ENCODE measurements at places on chromosomes 3 and 15.

GRCh38 chr3:176697284-176697889, 499.9 kb downstream of the TBL1XR1 start:
- no peak for DNase-seq

DNA sequence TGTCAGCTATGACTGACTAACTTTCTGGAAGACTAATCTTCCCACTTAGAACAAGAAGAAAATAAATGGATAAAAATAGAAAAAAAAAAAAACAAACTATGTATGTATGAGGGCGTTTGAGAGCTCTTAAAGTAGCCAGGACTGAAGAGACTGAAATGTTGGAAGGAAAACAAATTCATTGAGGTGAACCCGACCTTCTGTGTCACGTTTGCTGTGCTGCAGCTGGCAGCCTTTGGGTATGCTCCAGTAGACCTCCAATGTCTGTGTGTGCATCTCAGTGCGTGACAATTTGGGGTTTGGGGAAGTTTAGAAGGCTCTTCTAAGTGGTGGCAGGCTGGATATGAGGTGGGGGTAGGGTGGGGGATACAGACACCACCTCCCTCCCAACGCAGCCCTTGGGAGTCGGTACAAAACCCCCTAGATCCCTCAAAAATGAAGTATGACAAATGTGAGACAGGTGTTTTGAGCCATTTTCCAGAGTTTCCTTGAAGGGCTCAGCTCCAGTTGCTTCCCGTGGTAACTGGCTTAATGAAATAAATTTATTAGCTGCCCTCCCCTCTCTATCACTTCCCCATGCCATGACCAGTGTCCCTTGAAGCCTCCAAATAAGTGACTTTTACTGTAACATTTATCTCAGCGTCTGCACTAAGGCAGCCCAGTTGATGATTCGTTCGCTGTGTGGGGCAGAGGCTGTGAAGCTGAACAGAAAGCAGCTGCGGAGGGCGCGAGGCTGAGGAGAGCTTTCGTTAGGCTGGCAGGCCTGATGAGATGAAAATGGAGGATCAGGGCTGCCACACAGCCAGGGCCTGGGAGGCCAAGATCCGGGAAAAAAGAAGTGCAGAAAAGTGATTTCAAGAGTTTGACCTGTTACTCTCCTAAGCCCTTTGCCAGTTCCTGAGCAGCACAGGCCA, 34.9 kb upstream of the GABRB3 start:
- no peak for DNase-seq

DNA sequence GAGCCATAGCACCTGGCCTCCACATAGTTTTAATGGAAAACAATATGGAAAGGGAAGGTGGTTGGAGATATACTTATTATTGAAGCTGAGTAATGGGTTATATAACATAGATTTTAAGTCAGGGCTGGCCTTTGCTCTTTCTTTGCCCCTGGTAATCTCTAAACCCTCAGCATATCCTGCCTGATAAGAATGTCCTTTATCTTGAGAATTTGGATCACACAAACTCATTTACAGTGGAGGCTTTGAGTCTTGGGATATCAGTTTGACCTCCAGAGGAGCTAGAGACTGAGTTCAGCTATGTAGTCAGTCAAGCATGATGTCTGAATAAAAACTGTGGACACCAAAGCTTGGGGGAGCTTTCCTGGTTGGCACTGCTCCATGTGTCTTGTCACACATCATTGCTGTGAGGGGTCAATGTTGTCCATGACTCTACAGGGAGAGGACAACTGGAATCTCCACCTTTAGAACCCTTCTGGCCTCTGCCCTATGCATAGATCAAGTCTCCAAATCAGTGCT, 9.0 kb upstream of the C3orf33 start:
- DNase-seq: no peak

- DNase-seq: no peak
Observed at GRCh38 chr15:52738311-52738710, 51.8 kb downstream of the ONECUT1 start.

GRCh38 chr15:74378848-74379247, 11.4 kb upstream of the CYP11A1 start:
- DNase-seq: no peak

GRCh38 chr3:78174821-78175220, 1134.9 kb downstream of the ROBO2 start:
- no peak for DNase-seq

DNA sequence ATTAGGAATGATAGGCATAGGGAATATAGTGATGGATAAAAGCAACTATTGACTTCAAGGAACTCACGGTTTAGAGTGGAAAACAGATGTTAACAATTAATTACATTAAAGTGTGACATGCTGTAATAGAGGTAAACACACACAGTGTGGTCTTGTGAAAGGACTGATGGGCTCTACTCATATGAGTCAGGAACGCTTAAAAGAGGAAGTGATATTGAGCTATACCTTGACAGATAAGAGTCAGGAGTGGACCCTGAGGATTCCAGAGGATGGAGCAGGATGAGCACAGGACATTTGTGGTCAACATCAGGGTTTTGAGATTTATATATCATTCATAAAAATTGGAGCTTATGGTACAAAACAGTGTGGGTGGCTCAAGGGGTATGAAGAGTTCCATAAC, 11.0 kb downstream of the EXOG start:
- DNase-seq: no peak

DNA sequence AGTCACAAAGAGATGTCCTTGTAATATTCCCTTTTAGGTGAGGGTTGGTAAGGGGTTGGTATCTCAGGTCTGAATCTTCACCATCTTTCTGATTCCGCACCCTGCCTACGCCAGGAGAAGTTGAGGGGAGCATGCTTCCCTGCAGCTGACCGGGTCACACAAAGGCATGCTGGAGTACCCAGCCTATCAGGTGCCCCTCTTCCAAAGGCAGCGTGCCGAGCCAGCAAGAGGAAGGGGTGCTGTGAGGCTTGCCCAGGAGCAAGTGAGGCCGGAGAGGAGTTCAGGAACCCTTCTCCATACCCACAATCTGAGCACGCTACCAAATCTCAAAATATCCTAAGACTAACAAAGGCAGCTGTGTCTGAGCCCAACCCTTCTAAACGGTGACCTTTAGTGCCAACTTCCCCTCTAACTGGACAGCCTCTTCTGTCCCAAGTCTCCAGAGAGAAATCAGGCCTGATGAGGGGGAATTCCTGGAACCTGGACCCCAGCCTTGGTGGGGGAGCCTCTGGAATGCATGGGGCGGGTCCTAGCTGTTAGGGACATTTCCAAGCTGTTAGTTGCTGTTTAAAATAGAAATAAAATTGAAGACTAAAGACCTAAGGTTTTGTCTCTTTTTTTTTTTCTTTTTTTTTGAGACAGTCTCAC, 19.8 kb downstream of the TYRO3 start:
- DNase-seq: no peak

GRCh38 chr3:14787630-14788029, 31.1 kb upstream of the FGD5 start:
- no peak for DNase-seq

GRCh38 chr3:14925729-14926591, 21.4 kb upstream of the NR2C2 start:
- no peak for DNase-seq

DNA sequence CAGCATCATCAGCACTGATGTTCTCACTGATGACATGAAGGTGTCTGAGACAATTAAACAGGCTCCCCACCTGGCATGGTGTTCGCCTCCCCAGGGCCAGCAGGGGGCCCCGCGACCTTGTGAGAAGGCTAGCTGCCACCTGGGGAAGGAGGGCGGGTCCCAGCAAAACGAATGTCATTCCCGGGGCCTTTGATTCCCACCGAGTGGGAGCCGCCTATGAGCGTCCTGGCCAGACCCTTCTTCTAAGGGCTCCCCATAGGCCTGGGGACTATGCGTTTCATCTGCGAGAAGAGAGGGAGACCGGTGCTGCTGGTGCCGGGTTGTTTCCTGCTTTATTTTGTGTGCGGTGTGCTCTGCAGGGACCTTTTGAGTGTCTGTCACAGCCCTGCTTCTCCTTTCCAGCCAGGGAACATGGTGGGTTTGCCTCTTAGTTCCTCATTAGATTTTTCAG, 20.5 kb upstream of the MINDY4B start:
- no peak for DNase-seq

- DNase-seq: no peak
Observed at GRCh38 chr3:113258361-113258760, 47.0 kb downstream of the BOC start.

DNA sequence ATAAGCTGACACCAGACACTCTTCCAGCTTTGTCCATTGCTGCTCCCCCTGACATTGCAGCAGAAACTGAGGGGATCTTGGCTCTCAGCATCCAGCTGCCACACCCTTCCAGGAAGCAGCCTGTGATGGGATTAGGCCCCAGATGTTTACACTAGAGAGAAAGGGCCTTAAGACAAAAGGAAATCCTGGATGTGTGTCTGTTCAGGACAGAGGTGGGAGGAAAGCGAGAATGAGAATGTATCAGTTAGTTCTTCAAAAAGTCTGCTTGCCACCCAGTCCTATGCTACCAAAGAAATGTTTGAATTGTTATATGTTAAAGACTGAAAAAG, 58.8 kb downstream of the HES1 start:
- DNase-seq: no peak

- DNase-seq: no peak
Observed at GRCh38 chr3:9130345-9131305, 118.8 kb downstream of the SRGAP3 start.

DNA sequence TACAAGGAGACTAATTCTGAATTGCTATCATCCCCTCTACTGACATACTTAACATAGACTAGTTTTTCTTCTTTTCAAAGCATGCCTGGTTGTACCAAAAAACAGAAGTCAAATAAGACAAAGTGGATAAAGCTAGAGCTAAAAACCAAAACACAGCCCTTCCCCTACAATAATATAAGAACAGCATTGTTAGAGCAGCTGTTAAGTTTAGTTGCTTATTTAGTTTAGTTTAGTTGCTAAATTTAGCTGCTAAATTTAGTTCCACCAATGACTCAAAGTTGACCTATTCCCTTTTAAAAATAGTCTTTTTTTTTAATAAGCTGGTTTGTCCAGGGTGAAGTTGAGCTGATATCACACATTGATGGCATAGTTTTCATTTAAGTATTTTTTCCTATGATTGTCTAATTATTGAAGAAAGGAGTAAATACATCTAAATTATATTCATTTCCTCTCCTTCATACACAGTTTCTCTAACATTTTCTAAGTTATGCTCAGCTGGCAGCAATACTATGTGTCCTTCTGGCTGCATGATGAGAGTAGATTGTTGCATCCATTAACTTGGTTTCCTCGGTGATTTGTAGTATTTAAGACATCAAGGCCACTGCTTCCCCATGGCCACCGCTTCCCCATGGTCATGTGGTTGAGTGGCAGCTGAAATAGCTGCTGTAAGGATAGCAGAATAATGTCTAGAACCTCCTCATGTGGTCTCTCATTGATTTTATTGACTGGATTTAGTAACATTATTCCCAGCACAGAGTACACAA, 718.6 kb upstream of the NECTIN3 start:
- no peak for DNase-seq

DNA sequence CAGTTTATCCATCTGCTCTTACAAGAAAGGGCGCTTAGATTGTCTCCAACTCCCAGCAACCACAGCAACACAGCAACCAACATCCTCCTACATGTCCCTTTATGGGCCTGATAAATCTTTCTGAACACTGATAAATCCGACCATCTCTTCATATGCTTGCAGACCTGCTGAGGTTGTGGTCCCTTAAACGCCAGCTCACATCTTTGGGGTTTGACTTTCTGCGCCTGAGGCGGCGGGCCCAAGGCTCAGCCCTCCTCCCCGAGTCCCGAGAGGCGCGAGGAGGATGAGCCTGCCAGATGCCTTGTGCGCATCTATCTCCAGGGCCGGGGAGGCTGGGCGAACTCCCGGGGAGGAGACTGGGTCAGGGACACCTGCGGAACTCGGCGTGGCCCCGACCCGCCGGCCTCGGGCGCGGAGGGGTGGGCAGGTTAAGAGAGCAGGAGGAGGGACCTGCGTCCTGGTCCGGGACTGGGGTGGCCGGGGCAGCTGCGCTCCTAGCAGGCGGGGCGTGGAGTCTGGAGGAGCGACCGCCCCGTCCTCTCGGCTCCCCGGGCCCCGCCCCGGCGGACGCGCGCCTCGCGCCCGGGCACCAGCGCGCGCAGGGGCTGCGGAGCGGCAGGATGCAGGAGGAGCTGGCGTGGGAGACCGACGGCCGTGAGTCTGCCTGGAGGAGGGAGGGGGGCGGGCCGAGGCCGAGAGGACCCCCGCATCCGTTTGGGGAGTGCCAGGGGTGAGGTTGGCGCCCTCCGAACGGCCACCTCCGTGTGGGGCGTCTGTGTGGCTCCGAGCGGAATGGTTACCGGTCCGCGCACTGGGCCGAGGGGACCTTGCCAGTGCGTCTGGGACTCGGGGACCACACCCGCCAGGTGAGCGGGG, at the start of gene ANKDD1A:
Gene ANKDD1A (plus strand): TSS at position 592 of the 876 bp plus-strand sequence. CDS start 29 bp downstream, at position 621.
- peak; percentile 87 for DNase-seq

Measured in ascending aorta (tissue), 2 donors.